ENCODE measurements at places on chromosomes 4 and X. TPM values are rescaled to one million over a fixed set of nuclear protein-coding genes. Genes with fewer than 3 reads are reported as not detected.

GRCh38 chr4:8356856-8357255 lies 83.7 kb downstream of the ACOX3 start:
- no peak for DNase-seq

The SERPINA7 gene
- not detected for total RNA-seq

GRCh38 chr4:142656178-142656577 lies 189.9 kb downstream of the INPP4B start:
- DNase-seq = peak; percentile 23

- no peak for DNase-seq
Observed at GRCh38 chr4:110639207-110640090, 16.6 kb upstream of the PITX2 start.

- DNase-seq = peak; percentile 22
Observed at GRCh38 chr4:95165926-95166524, 382.7 kb downstream of the UNC5C start.

DNA sequence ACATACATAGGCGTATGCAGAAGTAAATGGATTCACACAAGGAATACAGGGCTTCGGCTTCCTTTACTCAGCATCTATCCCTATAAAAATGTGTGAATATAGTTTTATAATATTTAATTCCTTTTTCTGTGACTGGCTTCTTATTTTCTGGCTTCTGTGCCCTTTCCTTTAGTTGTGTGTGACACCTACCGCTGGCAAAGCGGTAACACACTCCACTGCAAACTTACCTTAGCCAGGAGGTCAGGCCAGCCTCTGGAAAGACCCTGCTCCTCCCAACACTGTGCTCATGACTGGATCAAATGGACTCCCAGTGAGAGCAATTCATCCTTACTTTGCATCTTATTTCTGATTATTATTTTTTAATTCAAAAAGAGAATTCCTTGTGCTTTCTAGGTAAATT lies 244.2 kb downstream of the ANK2 start:
- no peak for DNase-seq

DNA sequence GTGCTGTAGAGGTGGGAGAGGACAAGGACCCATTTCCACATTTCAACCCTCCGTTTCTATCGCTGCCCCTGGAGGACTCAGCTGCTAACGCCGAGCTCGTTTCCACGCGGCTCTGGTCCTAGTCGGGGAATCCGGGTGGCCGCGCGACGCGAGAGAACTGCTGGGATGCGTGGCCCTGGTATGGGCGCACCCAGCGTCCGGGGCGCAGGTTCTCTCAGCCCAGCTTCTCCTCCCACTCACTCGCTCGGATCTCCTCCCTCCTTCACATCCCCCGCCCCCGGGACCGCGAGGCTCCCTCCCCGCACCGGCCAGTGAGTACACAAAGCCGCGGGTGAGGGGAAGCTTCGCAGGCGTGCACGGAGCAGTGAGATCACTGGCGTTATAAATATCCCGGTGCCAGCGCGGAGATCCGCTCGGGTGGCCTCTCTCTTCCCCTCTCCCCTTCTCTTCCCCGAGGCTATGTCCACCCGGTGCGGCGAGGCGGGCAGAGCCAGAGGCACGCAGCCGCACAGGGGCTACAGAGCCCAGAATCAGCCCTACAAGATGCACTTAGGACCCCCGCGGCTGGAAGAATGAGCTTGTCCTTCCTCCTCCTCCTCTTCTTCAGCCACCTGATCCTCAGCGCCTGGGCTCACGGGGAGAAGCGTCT lies at the start of gene FGF5:
FGF5 (plus strand) TSS at position 412 of the 649 bp plus-strand sequence; CDS start at position 573, 161 bp downstream.
- DNase-seq = peak; percentile 49

GRCh38 chrX:135408794-135409193 lies 12.9 kb upstream of the SMIM10L2A start:
- DNase-seq = no peak

GRCh38 chr4:106369456-106370060 lies 980 bp upstream of the GIMD1 start:
- DNase-seq = peak; percentile 11
